Testis (tissue), 5 donors: ENCODE measurements at places on chromosomes 2 and 18.

- no peak overlapping the region for H3K27ac ChIP-seq
- no peak for DNase-seq
- H3K4me3 ChIP-seq, result no peak overlapping the region
- H3K4me1 ChIP-seq, result no peaks in the 10 kb centered on the region
- no peaks in the 10 kb centered on the region for H3K36me3 ChIP-seq
These were observed 869.4 kb upstream of the ID2 start for GRCh38 chr2:7812231-7812995.

DNA sequence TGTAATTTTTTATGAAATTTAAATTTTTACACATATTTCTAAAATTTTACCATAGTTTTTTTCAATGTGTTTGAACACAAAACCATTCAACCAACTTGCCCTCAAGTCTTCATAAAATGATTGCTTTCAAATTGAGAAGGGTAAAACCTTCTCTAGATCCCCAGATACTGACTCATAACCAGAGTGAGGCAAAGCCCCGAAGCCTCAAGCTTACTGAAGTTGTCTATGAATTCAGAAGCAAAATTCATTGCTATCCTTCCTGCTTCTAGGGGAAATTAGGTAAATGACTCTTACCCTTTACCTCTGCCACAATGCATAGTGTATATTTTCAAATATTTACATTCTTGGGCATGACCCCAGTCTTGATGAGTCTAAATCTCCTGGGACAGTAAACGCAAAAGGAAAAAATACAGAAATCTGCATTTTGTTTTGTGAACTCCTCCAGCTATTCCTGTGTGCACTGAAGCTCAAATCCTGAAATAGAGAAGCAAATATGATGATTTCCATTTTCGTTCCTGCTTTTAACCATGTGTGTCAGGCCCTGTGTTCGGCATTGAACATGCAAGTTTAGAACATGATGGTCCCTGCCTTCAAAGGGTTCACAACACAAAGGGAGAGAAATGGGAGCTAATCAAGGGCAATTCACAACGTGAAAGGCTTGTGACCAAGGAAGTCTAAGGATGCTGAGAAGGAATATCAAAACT, 246.3 kb downstream of the SUCLG1 start:
- no peaks in the 10 kb centered on the region for H3K36me3 ChIP-seq
- no peak overlapping the region for H3K4me3 ChIP-seq
- H3K27ac ChIP-seq, result no peak overlapping the region
- H3K27me3 ChIP-seq, result no peaks in the 10 kb centered on the region
- no peaks in the 10 kb centered on the region for H3K4me1 ChIP-seq
- no peak for DNase-seq

- no peaks in the 10 kb centered on the region for H3K36me3 ChIP-seq
- DNase-seq, result no peak
- H3K27ac ChIP-seq, result no peak overlapping the region
- H3K4me1 ChIP-seq, result no peaks in the 10 kb centered on the region
These were observed 664.2 kb downstream of the TDRD15 start for GRCh38 chr2:21787941-21788340.

DNA sequence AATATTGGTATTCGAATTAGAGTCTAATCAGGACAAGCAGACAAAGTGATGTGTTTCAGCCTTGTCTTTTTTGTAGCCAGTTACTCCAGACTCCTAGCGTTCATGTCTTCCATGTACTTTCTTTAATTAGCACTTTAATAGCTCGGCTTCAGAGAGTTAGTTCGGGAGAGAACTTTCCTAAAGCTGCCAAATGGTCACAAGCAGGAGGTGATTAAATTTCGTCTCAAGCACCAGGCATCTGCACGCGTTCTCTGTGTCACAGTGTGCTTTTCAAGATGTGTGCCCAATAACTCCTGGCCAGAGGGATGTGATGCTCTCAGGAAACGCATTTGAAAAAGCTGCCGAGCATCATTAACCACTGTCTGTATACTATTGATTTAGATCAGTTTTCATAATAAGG, 790.8 kb downstream of the SOCS6 start:
- no peak overlapping the region for H3K27ac ChIP-seq
- H3K27me3 ChIP-seq, result no peaks in the 10 kb centered on the region
- peak; percentile 36 for DNase-seq
- no peaks in the 10 kb centered on the region for H3K36me3 ChIP-seq

DNA sequence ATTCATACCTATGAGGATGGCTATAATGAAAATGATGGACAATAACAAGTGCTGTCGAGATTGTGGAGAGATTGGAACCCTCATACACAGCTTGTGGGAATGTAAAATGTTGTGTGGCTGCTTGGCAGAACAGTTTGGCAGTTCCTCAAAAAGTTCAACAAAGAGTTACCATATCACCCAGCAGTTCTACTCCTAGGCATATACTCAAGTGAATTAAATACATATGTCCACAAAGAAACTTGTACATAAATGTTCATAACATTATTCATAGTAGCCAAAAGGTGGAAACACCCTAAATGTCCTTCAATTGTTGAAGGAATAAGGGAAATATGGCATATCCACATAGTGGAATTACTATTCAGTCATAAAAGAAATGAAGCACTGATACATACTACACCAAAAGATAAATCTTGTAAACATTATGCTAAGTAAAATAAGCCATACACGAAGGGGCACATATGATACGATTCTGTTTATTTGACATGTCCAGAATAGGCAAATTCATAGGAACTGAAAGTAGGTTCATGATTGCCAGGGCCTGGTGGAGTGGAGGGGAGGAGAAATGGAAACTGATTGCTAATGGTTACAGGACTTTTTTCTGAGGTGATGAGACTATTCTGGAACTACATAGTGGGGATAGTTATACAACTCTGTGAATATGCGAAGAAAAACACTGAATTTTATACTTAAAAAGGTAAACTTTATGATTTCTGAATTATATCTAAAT, 92.1 kb downstream of the ADAM23 start:
- H3K27ac ChIP-seq, result no peak overlapping the region
- DNase-seq, result no peak
- no peak overlapping the region for H3K4me3 ChIP-seq
- no peaks in the 10 kb centered on the region for H3K4me1 ChIP-seq
- no peaks in the 10 kb centered on the region for H3K36me3 ChIP-seq

- H3K27ac ChIP-seq, result no peak overlapping the region
- no peak for DNase-seq
- H3K4me1 ChIP-seq, result peaks cover 23% of the 10 kb centered on the region
- H3K4me3 ChIP-seq, result no peak overlapping the region
- no peaks in the 10 kb centered on the region for H3K36me3 ChIP-seq
These were observed 94.1 kb upstream of the LDLRAD4 start for GRCh38 chr18:13124411-13124810.

DNA sequence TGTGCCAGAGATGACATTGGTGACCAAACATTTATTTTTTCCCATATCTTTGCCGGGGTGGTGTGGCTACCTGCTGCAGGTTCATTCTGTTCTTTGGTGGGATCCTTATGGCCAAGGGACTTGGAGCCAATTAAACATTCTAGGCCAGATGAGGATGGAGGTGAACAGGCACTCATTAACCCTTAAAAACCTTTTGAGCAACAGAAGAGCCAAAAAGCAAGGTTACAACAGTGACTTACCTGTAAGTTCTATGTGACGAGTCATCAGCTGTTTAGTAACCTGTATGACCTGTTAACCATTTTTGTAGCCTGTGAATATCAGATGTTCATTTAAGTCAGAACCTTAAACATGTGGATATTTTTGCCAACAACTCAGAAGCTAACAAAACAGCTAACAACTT, 105.6 kb downstream of the XRCC5 start:
- H3K4me1 ChIP-seq, result peaks cover 3% of the 10 kb centered on the region
- no peaks in the 10 kb centered on the region for H3K27me3 ChIP-seq
- no peak for DNase-seq
- H3K36me3 ChIP-seq, result no peaks in the 10 kb centered on the region
- H3K4me3 ChIP-seq, result no peak overlapping the region
- H3K27ac ChIP-seq, result no peak overlapping the region

DNA sequence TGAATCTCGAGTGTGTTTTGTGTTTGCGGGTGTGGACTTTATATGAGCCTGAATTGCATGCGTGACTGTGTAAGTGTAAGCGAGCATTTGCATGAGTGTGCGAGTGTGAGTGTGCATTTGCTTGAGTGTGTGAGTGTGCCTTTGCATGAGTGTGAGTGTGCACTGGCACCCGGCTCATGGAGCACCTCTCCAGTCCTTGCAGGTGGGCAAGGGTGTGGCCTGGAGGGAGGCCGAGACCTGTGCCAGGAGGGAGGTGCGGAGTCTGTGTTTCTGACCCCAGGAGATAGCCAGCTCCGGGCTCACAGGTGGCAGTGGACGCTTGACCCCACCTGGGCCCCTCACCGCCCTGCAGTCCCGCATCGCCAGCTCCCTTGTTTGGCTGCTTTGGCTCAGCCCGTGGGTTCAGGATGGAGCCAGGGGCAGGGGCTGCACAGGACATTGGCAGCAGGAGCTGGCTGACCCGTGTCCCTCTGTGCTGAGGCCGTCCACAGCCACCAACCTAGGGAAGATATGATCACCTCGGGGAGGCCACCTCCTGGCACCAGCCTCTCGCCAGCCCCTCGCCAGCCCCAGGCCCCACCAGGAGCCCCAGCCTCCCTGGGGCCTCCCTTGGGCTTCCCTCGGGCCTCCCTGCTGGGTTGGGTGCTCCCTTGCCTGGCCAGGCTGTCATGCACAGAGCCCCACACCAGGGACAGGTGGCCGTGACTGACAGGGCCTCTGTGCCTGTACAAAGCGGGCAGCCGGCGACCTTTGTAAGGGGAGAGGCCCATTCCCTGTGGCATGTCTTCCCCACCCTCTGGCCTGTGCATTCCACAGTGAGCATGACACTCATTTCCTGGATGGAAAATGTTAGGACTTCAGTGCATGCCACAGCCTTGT, 81.6 kb downstream of the PTGR3 start:
- no peak overlapping the region for H3K27ac ChIP-seq
- no peak for DNase-seq
- H3K36me3 ChIP-seq, result no peaks in the 10 kb centered on the region
- no peak overlapping the region for H3K4me3 ChIP-seq
- no peaks in the 10 kb centered on the region for H3K4me1 ChIP-seq
- H3K27me3 ChIP-seq, result no peaks in the 10 kb centered on the region
